ENCODE measurements at places on chromosomes 12 and 14.
A peak's percentile ranks its signal among the peaks of the same experiment; 100 is the strongest.

- DNase-seq = no peak
Measured at GRCh38 chr14:105107781-105108515, 42.7 kb upstream of the GPR132 start.

- no peak for DNase-seq
Measured at GRCh38 chr12:89364058-89364457, 11.8 kb upstream of the DUSP6 start.

DNA sequence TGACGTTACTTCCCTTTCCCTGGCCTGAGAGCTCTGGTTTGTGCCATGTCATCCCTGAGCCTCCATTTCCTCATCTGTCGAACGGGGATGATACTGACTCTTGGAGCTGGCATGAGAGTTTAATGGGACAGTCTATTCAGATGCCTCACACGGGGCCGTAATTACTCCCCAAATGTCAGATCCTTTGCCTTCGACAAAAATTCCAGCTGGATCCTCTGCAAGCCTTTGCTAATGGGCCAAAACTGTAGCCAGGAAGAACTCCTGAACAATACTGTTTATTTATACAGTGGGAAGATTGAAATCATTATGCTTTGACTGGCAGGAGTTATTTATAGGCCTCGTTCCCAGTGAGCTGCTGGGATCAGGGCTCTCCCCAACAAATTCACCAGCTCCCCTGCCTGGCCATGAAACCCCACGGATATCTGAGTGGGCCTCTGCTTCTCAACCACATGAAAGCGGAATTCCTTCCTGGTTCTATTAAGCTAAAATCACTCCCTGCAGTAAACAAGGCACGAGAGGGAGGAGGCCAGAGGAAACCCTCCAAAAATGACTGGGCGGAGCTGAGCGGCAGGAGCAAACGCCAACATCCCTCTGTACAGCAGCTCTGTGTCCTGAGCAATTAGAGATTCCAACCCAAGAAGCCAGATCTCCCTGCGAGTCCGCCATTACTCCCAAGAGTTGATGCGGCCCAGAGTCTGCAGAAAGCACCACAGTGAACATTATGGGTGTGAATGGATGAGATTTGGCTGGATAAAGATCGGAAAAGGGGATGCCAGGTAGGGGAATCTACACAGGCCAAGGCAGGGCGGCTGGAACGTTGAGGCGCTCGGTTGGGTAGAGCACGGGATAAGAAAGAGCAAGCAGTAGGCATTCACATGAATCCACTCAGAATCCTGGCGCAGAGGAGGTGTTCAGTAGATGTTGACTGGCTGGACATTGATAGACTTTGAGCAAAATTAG is 326.1 kb downstream of the BCL11B start:
- DNase-seq = no peak

GRCh38 chr12:105453316-105453715 is 122.8 kb downstream of the C12orf75 start:
- DNase-seq = no peak

DNA sequence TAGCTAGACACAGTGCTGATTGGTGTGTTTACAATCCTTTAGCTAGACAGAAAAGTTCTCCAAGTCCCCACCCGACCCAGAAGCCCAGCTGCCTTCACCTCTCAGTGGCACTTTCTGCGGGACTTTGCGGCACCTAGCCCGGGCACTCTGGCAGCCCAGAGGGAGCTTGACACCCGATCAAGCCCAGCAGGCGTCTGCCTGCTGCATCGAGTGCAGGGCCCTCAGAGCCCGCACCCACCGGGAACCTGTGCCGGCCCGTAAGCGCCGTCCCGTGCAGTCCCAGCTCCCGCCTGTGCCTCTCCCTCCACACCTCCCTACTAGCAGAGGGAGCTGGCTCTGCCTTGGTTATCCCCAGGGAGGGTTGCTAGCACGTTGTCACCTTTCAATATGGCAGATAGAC is 631.0 kb upstream of the STXBP6 start:
- no peak for DNase-seq

DNA sequence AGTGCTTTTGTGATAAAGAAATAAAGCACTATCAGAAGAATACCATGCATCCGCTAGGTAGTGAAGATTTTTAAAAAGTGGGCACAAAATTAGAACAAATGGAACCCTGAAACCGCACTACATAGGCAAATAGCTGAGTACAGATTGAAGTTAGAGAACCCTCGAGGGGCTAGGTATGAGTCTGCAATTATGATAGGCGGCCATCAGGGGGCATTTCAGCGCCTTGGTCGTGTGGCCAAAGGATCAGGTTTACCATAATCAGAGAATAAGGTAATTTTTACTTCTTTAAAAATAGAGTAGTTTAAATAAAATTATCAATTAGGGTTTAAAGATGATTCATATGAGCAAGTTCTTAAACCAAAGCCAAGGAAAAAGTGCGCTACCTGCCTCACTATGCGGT is 129.8 kb downstream of the TMX1 start:
- DNase-seq = peak; percentile 6
